Gastrocnemius medialis (tissue), 4 donors: ENCODE measurements at places on chromosomes 4 and X. TPM values are rescaled to one million over a fixed set of nuclear protein-coding genes. Genes with fewer than 3 reads are reported as not detected.

DNA sequence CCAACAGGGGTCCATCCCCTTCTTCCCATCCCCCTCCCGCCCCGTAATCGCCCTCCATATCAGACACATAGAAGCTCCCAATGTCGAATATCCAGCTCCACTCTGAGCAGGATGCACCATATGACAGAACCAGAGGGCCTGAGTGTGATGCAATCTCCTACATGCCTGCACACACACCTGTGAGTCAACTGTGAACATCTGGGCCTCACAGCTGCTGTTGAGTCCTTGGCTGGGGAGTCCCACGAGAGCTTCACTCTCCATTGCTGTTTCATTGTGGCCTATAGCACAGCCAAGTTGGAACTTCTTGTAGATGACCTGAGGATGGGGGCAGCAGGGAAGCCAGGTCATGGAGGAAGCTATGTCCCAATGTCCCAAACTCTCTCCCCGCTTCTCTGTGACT lies 8.2 kb downstream of the SLC38A5 start:
- peak; percentile 21 for DNase-seq

GRCh38 chr4:183830438-183830985 lies 74.6 kb upstream of the STOX2 start:
- no peak for DNase-seq

DNA sequence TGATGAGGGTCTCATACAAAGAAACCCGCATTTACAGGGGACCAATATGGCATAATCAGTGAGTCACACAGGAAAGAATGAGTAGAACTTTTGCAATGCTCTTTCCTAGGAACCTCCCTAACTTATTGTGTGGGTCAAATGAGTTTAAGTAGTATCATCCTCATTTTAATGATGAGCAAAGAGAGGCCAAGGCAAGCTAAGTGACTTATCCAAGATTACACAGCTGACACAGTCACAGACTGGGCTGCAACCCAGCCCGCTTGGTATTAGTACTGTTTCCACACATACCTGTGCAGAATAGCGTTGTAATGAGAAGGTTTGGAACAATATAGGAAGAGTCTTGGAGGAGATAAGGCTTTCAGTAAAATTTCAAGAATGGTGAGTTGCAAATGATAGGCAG lies 91.0 kb upstream of the PPP1R2C start:
- no peak for DNase-seq

DNA sequence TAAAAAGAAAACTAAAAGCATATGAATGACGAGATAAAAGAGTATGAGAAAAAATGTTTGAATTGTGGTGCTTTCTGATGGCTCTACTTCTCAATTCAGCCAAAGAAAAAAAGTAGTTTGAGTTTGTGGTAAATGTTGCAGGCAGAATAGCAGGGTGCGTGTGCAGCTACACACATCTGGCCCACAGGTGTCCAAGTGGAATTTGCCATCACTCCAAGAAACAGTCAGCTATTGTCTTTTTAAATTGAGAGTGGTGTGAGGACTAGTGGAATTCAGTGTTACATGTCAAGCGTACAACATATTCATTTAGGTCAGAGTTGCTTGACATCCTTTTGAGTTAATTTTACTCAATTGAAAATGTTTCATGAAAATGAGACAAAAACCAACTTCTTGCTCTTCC lies 424.8 kb upstream of the MAD2L1 start:
- DNase-seq: no peak

DNA sequence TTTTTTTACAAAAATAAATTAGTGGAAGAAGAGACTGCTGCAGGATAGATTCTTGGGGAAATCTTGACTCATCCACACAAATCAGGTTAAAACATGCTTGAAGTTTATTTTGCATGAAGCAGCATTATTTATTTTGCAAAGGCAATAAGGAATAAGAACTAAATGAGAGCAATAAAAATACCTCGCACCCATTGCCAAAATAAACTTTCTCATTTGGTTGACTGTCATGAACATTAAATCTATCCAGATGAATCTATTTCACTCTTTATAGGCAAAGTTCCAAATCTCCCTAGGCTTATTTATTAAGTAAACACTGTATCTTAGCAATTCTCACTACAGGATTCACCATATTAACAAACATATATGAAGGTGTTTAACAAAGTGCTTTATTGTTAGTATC lies 58.9 kb downstream of the HOPX start:
- DNase-seq: no peak

- DNase-seq: no peak
Observed at GRCh38 chr4:114773339-114773738, 174.7 kb downstream of the UGT8 start.

DNA sequence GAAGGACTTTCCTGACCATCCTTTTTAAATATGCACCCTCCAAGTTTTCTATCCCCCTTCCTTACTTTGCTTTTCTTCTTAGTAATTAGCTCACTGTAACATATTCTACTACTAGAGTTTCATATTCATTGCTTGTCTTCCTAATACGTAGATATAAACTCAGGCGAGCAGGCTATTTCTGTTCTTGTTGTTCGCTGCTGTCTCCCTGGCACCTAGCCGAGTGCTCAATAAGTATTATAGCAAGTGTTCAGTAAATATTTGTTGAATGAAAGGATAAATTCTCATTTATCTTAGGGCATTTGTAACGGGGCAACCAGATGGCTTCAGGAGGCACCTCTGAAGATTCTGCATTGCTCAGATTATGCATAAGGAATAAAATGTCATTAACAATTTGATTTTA lies 6.8 kb upstream of the RHOH start:
- no peak for DNase-seq

GRCh38 chr4:173013232-173013930 lies 155.2 kb upstream of the GALNT7 start:
- DNase-seq: no peak

DNA sequence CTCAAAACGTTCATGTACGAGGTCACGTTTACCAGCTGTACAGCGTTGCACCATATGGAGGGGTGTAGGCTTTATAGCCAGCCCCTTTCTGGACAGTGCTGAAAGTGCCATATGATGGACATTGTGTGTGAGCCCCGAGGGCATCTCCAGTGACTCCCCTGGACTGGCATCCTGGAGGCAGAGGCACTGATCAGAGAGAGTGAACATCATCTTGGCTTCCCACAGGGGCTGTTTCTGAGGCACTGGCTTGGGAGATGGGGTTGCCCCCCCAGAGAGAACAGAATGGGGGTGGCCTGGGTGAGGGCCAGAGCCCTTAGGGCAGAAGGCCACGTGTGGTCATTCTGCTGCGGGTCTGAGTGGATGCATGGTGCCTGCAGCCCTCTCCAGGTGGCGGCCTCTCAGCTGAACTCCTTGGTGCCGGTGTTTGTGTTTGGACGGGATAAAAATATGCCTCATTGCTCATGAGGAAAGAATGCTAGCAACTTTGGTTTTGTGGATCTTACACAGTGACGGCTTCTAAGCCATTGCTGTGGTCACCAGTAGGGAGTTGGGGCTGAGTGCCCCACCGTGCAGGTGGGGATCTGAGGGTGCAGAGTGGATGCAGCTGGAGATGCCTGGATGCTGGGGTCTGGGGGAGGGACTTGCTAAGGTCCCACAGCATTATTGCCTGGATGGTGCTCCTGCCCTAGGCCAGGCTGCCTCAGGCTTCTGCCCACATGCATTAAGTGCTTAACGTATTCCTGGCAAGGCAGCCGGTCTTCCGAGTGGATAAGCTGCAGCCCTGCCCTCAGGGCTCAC lies 3.4 kb downstream of the WFS1 start:
- DNase-seq: no peak

DNA sequence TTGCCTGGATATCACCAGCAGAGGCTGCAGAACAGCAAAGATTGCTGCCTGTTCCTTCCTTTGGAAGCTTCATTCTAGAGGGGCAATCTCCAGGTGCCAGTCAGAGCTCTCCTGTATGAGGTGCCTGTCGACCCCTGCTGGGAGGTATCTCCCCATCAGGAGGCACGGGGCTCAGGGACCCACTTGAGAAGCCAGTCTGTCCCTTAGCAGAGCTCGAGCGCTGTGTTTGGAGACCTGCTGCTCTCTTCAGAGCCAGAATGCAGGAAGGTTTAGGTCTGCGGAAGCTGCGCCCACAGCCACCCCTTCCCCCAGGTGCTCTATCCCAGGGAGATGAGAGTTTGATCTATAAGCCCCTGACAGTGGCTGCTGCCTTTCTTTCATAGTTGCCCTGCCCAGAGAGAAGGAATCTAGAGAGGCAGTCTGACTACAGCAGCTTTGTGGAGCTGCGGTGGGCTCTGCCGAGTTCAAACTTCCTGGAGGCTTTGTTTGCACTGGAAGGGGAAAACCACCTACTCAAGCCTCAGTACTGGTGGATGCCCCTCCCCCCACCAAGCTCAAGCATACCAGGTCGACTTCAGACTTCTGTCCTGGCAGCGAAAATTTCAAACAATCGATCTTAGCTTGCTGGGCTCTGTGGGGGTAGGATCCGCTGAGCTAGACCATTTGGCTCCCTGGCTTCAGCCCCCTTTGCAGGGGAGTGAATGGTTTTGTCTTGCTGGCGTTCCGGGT lies 57.9 kb downstream of the DKK2 start:
- no peak for DNase-seq

GRCh38 chr4:95293014-95293413 lies 255.8 kb downstream of the UNC5C start:
- DNase-seq: no peak

DNA sequence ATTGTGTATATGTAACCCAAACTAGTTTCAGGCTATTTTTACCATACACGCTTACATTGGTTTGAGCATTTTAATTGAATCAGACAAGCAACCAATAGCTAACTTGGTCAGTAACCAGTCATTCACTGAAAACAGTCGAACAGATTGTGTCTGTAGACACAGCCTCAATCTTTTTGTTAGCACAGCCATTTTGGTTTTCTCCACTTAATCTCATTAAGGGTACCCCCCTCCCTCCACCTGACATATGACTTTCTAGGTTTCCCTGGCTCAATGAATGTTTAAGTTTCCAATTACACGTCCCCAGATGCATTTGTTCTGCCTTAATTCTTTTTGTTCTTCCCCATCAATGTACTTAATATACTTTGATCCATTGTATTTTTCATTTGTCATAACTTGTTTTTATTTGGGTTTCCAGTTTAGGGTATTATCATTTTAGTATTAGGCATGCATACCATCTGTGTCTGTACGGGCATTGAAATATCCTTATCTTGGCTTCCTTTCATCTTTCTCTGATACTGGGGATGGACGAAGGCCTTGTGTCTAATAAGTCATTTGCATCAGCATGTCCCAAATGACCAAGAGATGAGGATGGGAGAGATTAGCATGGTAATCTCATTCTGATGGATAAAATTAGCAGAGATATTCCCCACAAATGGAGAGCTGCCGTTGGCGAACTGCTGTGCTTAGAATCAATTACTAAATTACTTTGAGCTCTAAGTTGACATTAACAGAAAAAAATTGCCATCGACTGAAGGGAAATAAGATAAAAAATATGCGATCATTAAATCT lies 35.9 kb upstream of the PHOX2B start:
- no peak for DNase-seq

DNA sequence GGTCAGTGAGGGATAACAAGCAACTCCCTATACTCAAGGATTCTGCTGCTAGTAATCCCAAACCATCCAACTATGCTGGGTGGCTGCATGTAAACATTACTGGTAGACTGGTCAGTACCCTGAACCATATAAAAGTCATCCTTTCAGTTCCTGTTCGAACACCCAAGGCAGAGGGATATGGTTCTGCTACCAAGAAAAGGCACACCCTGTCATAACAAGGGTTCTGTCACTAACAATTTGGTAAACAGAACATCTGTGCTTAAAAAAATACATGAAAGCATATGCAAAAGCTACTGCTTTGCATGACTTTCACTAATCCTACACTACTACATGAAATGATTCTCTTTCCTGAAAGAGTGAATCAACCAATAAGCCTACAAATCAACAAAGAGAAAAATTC lies 76.8 kb upstream of the MCF2 start:
- no peak for DNase-seq

- no peak for DNase-seq
Observed at GRCh38 chr4:38523524-38524448, 140.2 kb upstream of the KLF3 start.

GRCh38 chrX:81201671-81202455 lies at the start of the genes HMGN5 and SH3BGRL:
TSS of gene HMGN5 (minus strand) at chrX:81201913. CDS start at chrX:81121549, 80,364 bp downstream.
TSS of gene SH3BGRL (plus strand) at chrX:81202102. CDS start at chrX:81202201, 99 bp downstream.
- peak; percentile 36 for DNase-seq

DNA sequence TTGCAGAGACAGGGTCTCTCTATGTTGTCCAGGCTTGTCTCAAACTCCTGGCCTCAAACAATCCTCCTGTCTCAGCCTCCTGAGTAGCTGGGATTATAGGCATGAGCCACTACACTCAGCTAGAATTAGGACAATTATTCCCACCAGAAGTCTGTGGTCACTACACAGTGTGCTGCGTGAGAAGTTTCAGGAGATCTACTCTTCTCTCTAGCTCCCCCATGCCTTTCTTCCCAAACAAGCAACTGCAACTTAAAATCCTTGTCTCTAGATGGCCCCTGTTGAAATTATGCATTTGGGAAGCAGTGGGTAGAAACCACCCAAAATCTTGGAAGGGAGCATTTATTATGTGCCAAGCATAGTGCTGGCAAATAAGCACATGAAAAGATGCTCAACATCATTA lies 21.1 kb upstream of the MAP7D3 start:
- no peak for DNase-seq

DNA sequence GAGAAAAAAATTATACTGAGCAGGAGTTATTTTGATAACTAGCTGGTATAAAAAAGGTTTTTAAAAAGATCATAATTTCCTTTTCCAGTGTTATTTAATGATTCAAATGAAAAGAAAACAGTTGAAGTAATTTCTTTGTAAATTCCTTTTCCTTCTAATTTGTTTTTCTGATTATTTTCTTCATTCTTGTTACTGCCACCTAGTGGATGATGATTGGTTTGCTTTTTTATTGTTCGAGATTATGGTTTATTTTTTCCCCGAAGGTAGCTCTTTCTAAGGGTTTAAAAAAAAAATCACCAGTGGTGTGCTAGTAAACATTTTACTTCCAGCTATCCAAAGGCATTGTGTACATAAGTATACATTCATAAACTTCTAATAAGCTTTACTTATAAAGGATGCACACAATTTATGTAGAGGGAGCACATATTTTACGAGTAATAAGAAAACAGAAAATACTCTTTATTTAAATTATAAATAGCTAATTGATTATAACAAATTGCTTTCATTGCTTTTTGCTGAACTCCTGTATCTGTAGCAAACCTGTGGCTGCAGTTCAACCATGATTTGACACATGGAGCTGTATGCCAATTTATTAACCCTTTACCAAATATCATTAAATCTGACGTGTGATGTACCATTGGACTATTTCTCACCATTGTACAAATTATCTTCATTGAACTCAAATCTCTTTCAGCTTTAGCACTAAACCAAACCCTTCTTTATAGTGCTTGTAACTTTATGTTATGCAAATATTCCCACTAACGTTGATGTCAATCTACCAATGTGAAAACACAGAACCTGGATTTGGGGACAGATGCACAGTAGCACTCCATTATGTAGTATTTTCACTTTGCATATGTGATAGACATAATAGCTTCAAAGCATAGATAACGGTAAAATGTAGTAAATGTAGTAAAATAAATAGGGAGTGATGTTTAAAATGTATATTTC lies 97.8 kb upstream of the ANK2 start:
- no peak for DNase-seq

- no peak for DNase-seq
Observed at GRCh38 chr4:182507805-182508204, 264.6 kb downstream of the TENM3 start.

GRCh38 chr4:23737571-23737970 lies 152.3 kb downstream of the PPARGC1A start:
- DNase-seq: no peak

- no peak for DNase-seq
Observed at GRCh38 chr4:116516711-116517110, 568.7 kb downstream of the TRAM1L1 start.

Gene USP27X
- total RNA-seq: 2.0 TPM

Gene PQBP1
- total RNA-seq: 90.4 TPM

Gene XAGE2
- total RNA-seq: not detected

Gene MAGEA8
- total RNA-seq: not detected

Gene SORCS2
- total RNA-seq: 0.10 TPM
